ENCODE measurements at places on chromosomes 3 and 15.
A peak's percentile ranks its signal among the peaks of the same experiment; 100 is the strongest.

- H3K4me3 ChIP-seq = no peak overlapping the region
- peaks cover 21% of the 10 kb centered on the region for H3K27me3 ChIP-seq
- no peak for DNase-seq
- H3K4me1 ChIP-seq = no peaks in the 10 kb centered on the region
These were observed 52.4 kb downstream of the ANP32A start for GRCh38 chr15:68768321-68768720.

GRCh38 chr15:73296609-73297353, 72.0 kb downstream of the HCN4 start:
- no peaks in the 10 kb centered on the region for H3K36me3 ChIP-seq
- no peak for DNase-seq
- no peaks in the 10 kb centered on the region for H3K4me1 ChIP-seq
- peak overlapping the region; percentile 40 for H3K27ac ChIP-seq
- no peaks in the 10 kb centered on the region for H3K27me3 ChIP-seq

DNA sequence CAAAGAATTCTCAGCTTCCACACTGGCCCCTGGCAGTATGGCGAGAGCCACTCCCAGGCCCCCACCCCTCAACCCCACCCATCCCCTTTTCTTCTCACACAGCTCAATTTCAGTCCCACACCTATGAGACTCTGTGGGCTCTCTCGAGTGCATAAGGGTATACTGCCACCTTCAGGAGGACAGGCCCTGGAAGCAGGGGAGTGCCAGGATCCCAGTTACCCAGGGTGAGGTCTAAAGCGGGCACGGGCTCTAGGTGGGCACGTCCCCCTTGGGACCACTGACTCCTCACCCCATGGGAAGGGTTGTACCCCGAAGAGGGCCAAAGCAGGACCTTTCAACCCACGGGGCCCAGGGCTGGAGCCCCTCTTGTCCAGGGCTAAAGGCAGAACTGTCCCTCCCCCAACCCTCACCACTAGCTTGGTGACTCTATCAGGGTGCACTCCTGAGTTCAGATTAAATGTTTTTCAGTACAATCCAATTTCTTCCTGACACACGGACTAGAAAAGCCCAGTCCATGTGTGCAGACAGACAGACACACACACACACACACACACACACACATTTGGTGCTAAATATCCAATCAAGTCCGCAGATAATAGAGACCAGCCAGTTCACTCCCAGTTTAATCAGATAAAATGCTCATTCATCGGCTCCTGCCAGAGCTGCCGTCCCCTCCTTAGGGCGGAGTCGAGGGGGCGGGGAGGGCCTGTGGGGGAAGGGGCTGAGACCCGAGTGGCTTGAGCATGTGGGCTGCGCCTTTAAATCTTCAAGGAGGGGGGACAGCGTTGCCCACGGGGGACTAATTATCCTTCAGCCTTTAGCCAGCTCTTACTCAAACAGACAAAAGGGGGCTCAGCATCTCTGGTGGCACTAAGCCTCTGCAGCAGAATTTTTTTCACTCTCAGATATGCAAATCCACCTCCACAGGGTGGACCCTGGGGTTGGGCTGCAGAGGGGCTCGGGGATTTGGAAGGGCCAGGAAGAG, 59.3 kb downstream of the CYP11A1 start:
- H3K27ac ChIP-seq = no peak overlapping the region
- no peak overlapping the region for H3K4me3 ChIP-seq
- H3K4me1 ChIP-seq = no peaks in the 10 kb centered on the region
- H3K27me3 ChIP-seq = peaks cover 27% of the 10 kb centered on the region

DNA sequence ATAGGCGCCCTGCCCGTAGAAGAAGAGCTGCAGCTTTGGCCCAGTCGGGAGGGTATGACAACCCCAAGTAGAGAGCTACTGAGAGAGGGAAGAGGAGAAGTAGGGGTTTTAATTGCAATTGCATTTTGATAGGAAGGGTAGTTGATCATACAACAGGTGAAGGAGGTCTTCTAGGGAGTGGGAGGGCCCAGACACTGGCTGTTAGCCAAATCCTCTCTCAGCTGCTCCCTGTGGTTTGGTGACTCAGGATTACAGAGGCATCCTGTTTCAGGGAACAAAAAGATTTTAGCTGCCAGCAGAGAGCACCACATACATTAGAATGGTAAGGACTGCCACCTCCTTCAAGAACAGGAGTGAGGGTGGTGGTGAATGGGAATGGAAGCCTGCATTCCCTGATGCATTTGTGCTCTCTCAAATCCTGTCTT, 408.9 kb upstream of the THBS1 start:
- DNase-seq = no peak
- H3K27me3 ChIP-seq = peaks cover 14% of the 10 kb centered on the region

GRCh38 chr15:55008421-55008820, 188.3 kb downstream of the RSL24D1 start:
- DNase-seq = no peak
- H3K36me3 ChIP-seq = no peaks in the 10 kb centered on the region
- no peaks in the 10 kb centered on the region for H3K4me1 ChIP-seq
- no peaks in the 10 kb centered on the region for H3K27me3 ChIP-seq
- H3K27ac ChIP-seq = no peak overlapping the region

GRCh38 chr3:172553526-172554252, 30.5 kb upstream of the TNFSF10 start:
- DNase-seq = no peak
- H3K4me3 ChIP-seq = no peak overlapping the region
- peaks cover 6% of the 10 kb centered on the region for H3K36me3 ChIP-seq
- no peak overlapping the region for H3K27ac ChIP-seq

GRCh38 chr15:58830556-58830955, 59.5 kb downstream of the MINDY2 start:
- no peak overlapping the region for H3K27ac ChIP-seq
- H3K27me3 ChIP-seq = no peaks in the 10 kb centered on the region
- no peaks in the 10 kb centered on the region for H3K4me1 ChIP-seq
- H3K36me3 ChIP-seq = peaks cover 23% of the 10 kb centered on the region

- H3K36me3 ChIP-seq = peaks cover 11% of the 10 kb centered on the region
- H3K4me3 ChIP-seq = no peak overlapping the region
- H3K27ac ChIP-seq = no peak overlapping the region
- no peaks in the 10 kb centered on the region for H3K4me1 ChIP-seq
- no peak for DNase-seq
These were observed 25.0 kb downstream of the TCAIM start for GRCh38 chr3:44363591-44363990.

GRCh38 chr3:10309736-10310135, 11.2 kb downstream of the SEC13 start:
- DNase-seq = no peak
- H3K27ac ChIP-seq = no peak overlapping the region
- H3K36me3 ChIP-seq = peaks cover 70% of the 10 kb centered on the region
- no peak overlapping the region for H3K4me3 ChIP-seq

GRCh38 chr3:196493292-196493691, 10.3 kb downstream of the RNF168 start:
- H3K27me3 ChIP-seq = no peaks in the 10 kb centered on the region
- H3K27ac ChIP-seq = no peak overlapping the region
- H3K4me3 ChIP-seq = no peak overlapping the region
- peaks cover 12% of the 10 kb centered on the region for H3K4me1 ChIP-seq
- DNase-seq = no peak

- no peaks in the 10 kb centered on the region for H3K36me3 ChIP-seq
- no peak overlapping the region for H3K27ac ChIP-seq
- H3K4me1 ChIP-seq = no peaks in the 10 kb centered on the region
- H3K27me3 ChIP-seq = no peaks in the 10 kb centered on the region
- no peak for DNase-seq
- H3K4me3 ChIP-seq = no peak overlapping the region
These were observed 192.5 kb downstream of the SHOX2 start for GRCh38 chr3:157913741-157914150.

DNA sequence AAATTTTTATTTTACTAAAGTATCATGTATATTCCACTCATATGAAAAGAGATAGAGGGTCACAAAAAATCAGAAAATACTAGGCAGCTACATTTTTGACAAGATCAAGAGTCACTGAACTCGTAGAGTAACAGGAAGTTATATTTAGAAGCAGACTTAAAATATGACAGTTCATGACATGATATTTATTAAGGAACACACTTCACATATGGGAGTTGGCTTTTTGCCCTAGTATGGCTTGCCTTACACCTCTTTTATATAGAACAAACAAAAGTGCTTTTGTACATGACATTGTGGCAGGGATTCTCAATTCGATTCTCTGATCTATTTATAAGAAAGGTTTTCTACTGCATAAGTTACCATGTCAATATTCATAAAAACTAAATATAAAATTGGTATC, 80.1 kb upstream of the GBE1 start:
- no peak for DNase-seq
- no peak overlapping the region for H3K27ac ChIP-seq
- no peak overlapping the region for H3K4me3 ChIP-seq

DNA sequence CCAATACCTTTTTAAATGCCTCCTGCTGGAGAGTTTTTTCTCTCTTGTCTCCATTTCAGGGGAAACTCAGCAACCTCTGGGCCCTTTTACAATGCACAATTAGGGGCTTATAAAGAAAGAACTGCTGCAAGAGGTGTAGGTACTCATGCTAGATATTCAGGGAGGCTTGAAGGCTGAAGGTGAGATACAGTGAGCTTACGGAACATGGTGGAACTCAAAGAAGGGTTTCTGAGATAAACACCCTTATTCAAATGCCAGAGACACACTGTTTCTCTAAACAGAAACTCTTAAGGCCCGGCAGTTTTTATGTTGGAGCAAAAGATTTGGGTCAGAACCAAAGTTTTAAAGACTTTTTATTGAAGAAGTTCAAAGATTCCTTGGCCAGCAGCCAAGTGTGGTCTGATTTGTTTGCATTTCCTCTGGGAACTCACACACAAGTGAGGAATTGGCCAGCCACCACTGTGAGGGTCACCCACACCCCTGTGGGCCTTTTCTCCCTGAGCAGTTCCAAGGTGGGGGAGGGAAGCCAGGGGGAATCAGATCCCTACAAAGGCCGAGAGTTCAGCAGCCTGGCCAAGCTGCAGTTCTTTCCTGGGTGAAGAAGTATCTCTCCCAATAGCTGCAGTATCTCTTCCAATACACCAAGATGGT, 47.8 kb downstream of the TNFAIP8L3 start:
- H3K4me3 ChIP-seq = no peak overlapping the region
- DNase-seq = no peak
- H3K36me3 ChIP-seq = no peaks in the 10 kb centered on the region
- peaks cover 6% of the 10 kb centered on the region for H3K4me1 ChIP-seq
- H3K27ac ChIP-seq = no peak overlapping the region

DNA sequence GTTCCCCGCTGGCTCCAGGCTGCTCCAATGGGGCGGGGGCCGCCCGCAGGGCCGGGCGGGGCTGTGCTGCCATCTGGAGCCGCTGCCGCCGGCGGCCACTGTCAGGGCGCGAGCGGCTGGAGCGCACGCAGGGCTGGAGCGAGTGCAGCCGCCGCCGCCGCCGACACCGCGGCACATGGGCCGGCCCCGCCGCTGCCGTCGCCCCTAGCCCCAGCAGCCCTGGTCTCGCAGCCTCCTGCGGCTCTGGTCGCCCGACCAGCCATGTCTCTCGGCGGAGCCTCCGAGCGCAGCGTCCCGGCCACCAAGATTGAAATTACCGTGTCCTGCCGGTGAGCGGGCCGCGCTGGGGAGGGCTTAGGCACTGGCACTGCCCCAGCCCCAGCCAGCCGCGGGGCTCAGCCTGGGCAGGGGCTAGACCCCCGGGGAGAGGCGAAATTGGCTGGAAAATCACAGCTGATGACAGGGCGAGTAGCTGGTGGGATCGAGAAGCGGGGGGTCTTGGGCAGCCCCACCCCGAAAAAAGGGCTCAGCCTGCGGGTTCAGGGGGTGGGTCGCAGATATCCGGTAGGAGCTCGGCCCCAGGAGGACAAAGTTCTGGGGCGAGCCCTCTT, at the start of gene CPNE9:
CPNE9 (plus strand) TSS at position 98 of the 611 bp plus-strand sequence; CDS start at position 262, 164 bp downstream.
- H3K4me3 ChIP-seq = no peak within 1 kb of the TSS
- DNase-seq = no peak
- peaks cover 22% of the 10 kb centered on the region for H3K36me3 ChIP-seq
- peaks cover 23% of the 10 kb centered on the region for H3K27me3 ChIP-seq
- H3K27ac ChIP-seq = no peak within 1 kb of the TSS

GRCh38 chr3:195270079-195270816, 711 bp downstream of the XXYLT1 start:
- peak overlapping the region; percentile 89 for H3K4me3 ChIP-seq
- peak; percentile 28 for DNase-seq
- H3K36me3 ChIP-seq = peaks cover 8% of the 10 kb centered on the region
- peaks cover 30% of the 10 kb centered on the region for H3K4me1 ChIP-seq

GRCh38 chr3:155188031-155188430, 105.5 kb downstream of the STRIT1 start:
- H3K4me3 ChIP-seq = no peak overlapping the region
- no peak for DNase-seq
- H3K4me1 ChIP-seq = peaks cover 9% of the 10 kb centered on the region
- no peak overlapping the region for H3K27ac ChIP-seq

DNA sequence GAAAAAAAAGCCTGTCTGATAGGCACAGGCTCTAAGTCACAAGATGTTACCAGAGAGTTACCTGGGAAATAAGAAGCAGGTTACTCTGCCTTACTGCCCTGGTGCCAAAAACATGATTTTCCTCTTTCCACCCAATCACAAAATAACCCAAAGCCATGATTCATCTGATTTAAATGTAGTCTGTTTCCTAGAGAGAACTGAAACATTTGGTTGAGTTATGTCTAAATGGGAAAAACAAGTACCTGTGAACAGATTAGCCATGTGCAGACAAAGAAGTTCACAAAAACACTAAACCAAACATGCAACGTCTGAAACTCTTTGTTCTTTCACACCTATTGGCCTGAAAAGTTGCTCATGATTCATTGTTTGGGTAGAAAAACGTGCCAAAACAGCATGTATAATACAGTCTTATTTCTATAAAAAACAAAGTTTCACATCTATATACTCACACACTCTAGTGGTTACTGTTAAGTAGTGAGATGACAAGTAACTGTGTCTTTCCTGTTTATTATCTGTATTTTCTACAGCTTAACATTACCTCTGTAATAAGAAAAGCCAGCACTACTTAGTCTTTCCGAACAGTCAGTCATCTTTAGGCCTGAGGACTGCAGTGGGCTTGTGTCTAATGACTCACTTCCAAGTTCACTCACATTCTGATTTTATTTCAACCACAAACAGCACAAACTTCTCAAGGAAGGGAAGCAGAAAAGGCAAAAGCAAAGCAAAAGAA, 30.2 kb downstream of the FAM174B start:
- H3K36me3 ChIP-seq = no peaks in the 10 kb centered on the region
- peak overlapping the region; percentile 27 for H3K4me3 ChIP-seq
- no peak for DNase-seq
- H3K27me3 ChIP-seq = peaks cover 5% of the 10 kb centered on the region
- peak overlapping the region; percentile 74 for H3K27ac ChIP-seq

- H3K4me1 ChIP-seq = no peaks in the 10 kb centered on the region
- H3K36me3 ChIP-seq = no peaks in the 10 kb centered on the region
- no peak overlapping the region for H3K4me3 ChIP-seq
- peak; percentile 6 for DNase-seq
- H3K27me3 ChIP-seq = no peaks in the 10 kb centered on the region
- H3K27ac ChIP-seq = no peak overlapping the region
These were observed 31.5 kb upstream of the MLF1 start for GRCh38 chr3:158539414-158540014.

GRCh38 chr3:154884952-154885351, 195.2 kb upstream of the MME start:
- no peaks in the 10 kb centered on the region for H3K36me3 ChIP-seq
- no peak overlapping the region for H3K4me3 ChIP-seq
- DNase-seq = no peak
- no peaks in the 10 kb centered on the region for H3K27me3 ChIP-seq
- H3K27ac ChIP-seq = no peak overlapping the region

- H3K4me3 ChIP-seq = peak overlapping the region; percentile 67
- H3K27me3 ChIP-seq = peaks cover 11% of the 10 kb centered on the region
- peaks cover 5% of the 10 kb centered on the region for H3K4me1 ChIP-seq
- H3K36me3 ChIP-seq = no peaks in the 10 kb centered on the region
- no peak for DNase-seq
- H3K27ac ChIP-seq = no peak overlapping the region
These were observed 7.8 kb downstream of the GP9 start for GRCh38 chr3:129068291-129068886.

- no peaks in the 10 kb centered on the region for H3K4me1 ChIP-seq
- H3K36me3 ChIP-seq = no peaks in the 10 kb centered on the region
- no peak overlapping the region for H3K27ac ChIP-seq
- peaks cover 4% of the 10 kb centered on the region for H3K27me3 ChIP-seq
- DNase-seq = no peak
These were observed 25.9 kb upstream of the UACA start for GRCh38 chr15:70789213-70789612.
